ENCODE measurements at places on chromosomes 2 and 18.

DNA sequence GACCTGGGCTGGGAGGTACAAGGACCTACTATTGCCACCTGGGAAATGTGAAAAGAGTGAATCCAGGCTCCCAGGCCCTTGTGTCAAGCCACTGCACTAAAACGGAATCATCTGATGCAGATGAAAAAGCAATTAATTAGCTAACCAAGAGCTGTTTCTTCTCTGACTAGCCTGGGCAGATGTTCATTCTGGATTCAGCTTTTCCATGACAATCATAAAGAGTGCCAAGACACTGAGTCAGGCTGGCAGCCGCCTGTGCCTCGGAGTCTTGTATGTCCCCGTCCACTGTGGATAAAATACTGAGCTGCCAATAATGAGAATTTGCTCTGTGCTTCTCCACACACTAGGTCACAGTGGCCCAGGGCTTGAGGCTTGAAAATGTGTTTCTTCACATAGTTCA, 21.7 kb upstream of the LCLAT1 start:
- ATAC-seq: peak; percentile 11

DNA sequence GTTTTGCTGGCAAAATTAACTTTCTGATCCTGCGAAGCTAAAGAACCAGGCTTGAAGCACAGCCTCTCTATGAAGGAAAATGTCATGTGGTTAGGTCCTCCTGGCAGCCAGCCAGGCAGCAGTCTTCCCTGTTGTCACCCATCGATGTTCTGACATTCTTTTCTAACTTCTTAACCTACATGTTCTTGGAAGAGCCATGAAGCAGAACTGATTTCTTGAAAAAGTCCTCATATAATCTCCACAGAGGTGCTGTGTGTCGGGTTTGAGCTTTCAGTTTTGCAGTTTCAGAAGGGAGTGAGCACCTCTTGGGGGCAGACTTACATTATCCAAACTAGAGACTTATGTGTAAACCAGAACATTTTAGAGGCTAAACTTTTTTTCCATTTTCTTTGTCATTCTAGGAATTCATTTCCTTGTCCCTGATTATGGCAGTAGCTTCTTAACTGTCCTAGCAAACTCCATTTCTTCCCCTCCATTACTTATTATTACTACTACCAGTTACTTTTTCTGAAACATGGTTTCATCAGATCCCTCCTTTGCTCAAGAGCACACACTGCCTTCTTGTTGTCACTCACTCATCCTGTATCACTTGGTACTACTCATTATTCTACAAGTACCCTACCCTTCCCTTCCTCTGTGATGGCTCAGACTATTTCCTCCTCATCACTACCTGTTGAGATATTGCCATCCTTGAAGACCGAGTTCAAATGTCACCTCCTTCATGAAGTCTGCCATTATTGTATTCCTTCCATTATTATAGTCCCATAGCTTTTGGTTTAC, 31.1 kb downstream of the DOK1 start:
- no peak for ATAC-seq

DNA sequence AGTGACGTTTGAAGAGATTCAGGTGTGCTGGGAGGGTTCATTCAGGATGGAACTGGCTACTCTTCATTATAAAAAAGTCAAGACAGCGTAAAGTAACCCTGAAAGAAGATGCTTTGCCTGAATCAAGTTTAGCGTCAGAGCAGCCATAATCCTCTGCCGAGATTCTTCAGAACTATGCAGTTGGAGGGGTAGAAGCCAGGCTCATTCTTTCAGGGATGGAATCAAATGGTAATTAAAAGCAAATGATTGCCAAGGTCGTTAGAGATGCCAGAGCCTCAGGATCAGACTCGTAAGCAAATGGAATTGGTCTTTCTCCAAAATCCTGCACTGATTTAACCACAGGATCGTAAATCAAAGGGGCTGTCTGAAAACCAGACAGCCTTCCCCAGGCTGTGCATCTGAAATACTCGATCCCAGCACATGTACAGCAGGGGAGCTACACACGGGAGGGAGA, 21.9 kb downstream of the APCDD1 start:
- no peak for ATAC-seq

DNA sequence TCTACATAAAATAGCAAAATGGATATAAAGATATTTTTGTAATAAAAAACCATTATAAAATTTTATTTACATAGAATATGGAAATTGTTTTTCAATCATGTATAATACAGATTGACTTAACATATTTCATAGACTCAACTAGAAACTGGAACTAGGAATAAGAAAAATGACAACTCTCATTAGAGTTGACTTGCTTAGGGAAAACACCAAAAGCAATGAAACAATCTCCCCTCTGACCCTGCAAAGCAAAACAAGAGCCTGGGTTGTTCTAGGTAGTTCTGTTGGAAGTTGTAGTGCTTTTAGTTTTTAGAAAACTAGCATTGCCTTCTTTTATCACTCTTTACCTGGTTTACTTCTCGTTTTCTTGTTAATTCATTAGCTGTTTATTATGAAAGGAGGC, 32.2 kb upstream of the MTIF2 start:
- ATAC-seq: no peak

DNA sequence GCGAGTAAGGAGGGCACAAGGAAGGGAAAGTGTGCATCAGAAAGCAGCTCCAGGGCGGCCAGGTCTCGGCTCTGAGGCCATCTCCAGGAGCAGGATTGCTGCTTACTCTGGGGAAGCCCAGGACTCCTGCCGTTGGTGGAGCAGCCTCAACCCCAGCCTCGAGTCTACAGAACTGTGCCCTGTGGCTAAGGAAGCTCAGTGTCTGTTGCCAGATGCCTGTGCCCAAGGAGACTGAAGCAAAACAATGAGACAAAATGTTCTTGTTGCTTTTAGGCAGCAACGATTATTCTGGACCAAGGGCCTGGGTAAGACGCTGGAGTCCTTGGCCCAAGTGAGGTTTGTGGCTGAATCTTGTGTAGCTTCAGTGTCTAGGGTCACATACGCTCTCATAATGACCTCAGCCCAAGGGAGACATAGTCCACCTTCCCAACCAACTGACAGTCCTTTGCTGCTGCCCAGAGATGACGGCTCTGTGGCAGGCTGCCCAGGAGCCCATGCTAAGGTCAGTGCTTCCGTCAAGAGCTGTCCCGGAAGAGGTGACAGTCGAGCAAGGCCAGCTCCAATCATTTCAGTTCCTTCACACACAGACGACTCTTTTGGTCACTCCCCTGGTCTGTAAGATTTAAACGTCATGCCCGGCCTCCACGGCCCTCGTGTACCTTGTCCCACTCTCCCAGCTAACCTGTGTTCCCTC, 223.8 kb downstream of the TTC32 start:
- ATAC-seq: no peak

GRCh38 chr2:201925056-201925455, 108.6 kb upstream of the FZD7 start:
- no peak for ATAC-seq

DNA sequence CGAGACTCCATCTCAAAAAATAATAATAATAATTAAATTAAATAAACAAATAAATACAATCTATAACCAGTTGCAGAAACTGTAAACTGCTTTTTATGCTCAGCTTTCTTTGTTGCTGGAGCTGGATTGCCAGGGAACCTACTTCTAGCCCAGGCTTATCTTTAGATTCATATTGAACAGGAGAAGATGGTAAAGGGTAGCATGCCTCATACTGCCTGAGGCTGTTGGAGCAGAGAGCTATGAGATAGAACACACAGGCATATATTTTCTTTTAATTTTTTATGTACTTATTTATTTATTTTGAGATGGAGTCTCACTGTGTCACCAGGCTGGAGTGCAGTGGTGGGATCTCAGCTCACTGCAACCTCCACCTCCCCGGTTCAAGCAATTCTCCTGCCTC, 28.7 kb upstream of the EML4 start:
- no peak for ATAC-seq

GRCh38 chr2:68885811-68886075, 14.5 kb upstream of the BMP10 start:
- ATAC-seq: no peak

GRCh38 chr2:126616606-126617069, 39.3 kb upstream of the GYPC start:
- no peak for ATAC-seq

- ATAC-seq: no peak
Measured at GRCh38 chr2:234273887-234274584, 222.8 kb downstream of the ARL4C start.

- no peak for ATAC-seq
Measured at GRCh38 chr2:86174445-86174844, 20.8 kb downstream of the IMMT start.
